Type B pancreatic cell (in vitro differentiated cells): ENCODE measurements at places on chromosomes 5 and 9. TPM values are rescaled to one million over a fixed set of nuclear protein-coding genes. Genes with fewer than 3 reads are reported as not detected.

GRCh38 chr5:161585798-161586197 lies 39.3 kb upstream of the GABRB2 start:
- H3K27ac ChIP-seq, result no peak overlapping the region
- no peaks in the 10 kb centered on the region for H3K36me3 ChIP-seq
- DNase-seq, result no peak
- H3K4me3 ChIP-seq, result no peak overlapping the region

DNA sequence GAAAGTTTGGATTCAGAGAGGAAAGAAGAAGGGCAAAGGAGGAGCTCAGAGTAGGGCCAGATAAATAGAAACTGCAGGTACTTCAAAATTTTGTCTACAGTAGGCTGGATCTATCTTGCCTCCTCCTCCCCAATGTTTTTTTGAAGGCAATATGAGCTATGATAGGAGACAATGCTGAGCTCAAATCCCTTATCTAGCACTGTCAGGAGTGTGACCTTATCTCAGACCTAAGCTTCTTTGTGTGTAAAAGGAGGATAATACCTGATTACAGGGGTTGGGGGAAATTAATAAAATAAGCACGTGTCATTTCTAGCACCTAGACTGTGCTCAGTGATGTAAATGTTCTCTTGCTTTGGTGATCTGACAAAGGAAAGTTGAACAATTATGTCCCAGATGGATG lies 137.8 kb upstream of the CD180 start:
- H3K36me3 ChIP-seq, result no peaks in the 10 kb centered on the region
- H3K27ac ChIP-seq, result no peak overlapping the region
- peaks cover 3% of the 10 kb centered on the region for H3K27me3 ChIP-seq
- no peak for DNase-seq

GRCh38 chr5:126720369-126720768 lies 56.6 kb upstream of the LMNB1 start:
- H3K27me3 ChIP-seq, result no peaks in the 10 kb centered on the region
- no peak for DNase-seq
- H3K4me3 ChIP-seq, result no peak overlapping the region

DNA sequence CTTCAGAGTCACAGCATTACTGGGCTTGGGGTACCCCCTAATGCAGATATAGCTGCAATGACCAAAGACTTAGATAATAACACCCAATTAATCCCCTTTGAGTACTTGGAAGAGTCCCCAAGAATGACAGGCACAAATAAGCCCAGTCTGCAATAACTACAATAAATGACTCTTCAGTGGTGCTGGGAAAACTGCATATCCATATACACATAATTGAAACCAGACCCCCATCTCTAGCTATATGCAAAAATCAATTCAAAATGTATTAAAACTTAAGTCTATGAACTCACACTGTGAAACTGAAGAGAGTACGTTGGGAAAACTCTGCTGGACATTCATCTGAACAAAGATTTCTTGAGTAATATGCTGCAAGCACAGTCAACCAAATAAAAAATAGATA lies 422.5 kb downstream of the CDH18 start:
- DNase-seq, result no peak
- no peak overlapping the region for H3K4me3 ChIP-seq
- H3K36me3 ChIP-seq, result no peaks in the 10 kb centered on the region
- H3K4me1 ChIP-seq, result no peaks in the 10 kb centered on the region
- no peaks in the 10 kb centered on the region for H3K27me3 ChIP-seq
- H3K27ac ChIP-seq, result no peak overlapping the region

DNA sequence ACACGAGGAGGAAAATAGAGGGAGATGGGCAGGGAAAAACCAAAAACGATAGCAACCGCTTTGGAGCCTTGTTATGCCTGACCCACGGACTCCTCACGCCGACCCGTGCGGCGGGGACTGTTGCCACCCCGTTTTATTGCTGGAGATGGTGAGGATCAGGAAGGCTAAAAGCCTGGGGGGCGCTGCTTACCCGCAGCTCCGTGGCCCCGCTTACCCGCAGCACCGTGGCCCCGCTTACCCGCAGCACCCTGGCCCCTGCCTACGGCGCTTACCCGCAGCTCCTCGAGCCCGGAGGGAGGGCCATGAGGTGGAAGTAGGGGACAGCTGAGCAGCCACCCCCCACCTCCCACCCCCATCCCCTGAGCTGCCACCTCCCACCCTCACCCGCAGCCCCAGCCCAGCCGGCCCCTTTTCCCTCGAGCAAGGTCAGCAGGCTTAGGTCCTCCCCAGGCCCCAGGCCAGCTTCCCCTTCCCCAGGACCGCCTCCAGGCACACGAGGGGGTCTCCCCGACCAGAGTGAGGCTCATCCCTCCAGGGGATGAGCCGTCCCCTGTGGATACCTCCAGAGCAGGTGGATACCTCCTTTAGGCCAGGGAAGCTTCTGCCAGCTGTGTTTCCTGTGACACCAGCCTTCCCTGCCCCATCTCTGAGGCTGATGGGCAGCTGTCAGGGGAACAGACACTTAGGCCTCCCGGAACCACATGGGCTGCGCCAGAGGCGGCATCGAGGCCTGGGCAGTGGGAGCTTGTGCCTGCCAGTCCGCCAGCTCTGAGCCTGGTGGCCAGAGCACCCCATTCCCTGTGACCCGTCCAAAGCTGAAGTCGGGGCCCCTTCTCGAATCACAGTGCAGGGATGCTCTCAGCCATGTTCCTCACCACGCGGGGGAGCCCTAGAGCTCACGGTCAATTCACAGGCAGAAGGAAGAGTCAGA lies 92.3 kb downstream of the LMX1B start:
- no peak for DNase-seq
- peaks cover 30% of the 10 kb centered on the region for H3K4me1 ChIP-seq
- no peaks in the 10 kb centered on the region for H3K36me3 ChIP-seq
- H3K27me3 ChIP-seq, result peaks cover 58% of the 10 kb centered on the region
- peak overlapping the region; percentile 89 for H3K27ac ChIP-seq
- no peak overlapping the region for H3K4me3 ChIP-seq

DNA sequence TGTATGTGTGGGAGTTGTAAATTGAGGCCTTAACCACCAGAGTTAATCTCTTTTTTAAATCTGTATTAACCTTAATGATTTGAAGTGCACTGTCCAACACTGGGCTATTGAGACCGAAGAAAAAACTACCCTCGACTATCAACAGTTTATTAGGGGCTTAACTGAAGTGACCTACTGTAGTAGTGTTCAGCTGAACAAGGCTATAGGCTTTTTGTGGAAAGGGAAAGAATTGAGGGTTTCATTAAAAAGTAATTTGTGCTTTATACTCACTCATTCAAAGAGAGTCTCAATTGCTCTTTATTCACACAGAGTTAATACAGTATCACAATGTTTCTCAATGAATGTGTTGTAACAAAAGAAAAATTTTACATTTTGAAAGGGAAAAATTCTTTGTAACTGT lies 267.5 kb downstream of the SLF1 start:
- H3K36me3 ChIP-seq, result no peaks in the 10 kb centered on the region
- H3K27me3 ChIP-seq, result no peaks in the 10 kb centered on the region
- no peak for DNase-seq
- H3K4me3 ChIP-seq, result no peak overlapping the region
- H3K4me1 ChIP-seq, result peaks cover 17% of the 10 kb centered on the region

- H3K36me3 ChIP-seq, result no peaks in the 10 kb centered on the region
- H3K4me1 ChIP-seq, result peaks cover 42% of the 10 kb centered on the region
- H3K4me3 ChIP-seq, result no peak overlapping the region
Measured at GRCh38 chr9:129182625-129183494, 4.8 kb upstream of the IER5L start.

- no peaks in the 10 kb centered on the region for H3K36me3 ChIP-seq
- DNase-seq, result no peak
- H3K27ac ChIP-seq, result no peak overlapping the region
- peaks cover 3% of the 10 kb centered on the region for H3K27me3 ChIP-seq
Measured at GRCh38 chr9:126309427-126310189, 17.0 kb upstream of the MVB12B start.

DNA sequence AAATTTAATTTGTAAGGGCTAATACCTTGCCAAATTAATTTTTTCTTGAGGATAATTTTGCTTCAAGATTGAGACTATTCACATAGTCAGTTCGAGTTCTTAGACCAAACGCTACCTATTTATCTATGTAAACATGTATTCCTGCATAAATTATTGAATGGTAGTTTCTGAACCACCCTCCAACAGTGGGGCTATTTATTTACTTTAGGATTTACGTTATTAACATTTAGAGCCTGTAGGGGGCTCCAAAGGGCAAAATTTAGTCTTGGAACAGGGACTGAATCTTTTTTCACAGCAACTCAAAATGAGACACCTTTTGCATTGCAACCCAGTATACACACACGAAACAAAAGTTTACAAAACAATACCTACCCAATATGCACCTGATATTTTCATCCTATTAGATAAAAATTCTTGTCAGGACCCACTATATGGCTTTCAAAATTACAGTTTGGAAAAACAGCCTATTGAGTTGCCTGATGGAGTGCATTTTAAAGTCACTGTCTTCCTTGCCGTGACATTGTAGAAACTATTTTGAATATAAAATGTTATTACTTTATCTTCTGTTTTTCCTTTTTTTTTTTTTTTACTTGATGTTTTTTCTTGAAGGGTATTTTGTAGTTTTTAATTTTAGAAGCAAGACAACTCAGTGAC lies 47.1 kb upstream of the POU4F3 start:
- H3K36me3 ChIP-seq, result no peaks in the 10 kb centered on the region
- no peaks in the 10 kb centered on the region for H3K4me1 ChIP-seq
- no peak overlapping the region for H3K4me3 ChIP-seq
- no peaks in the 10 kb centered on the region for H3K27me3 ChIP-seq
- no peak overlapping the region for H3K27ac ChIP-seq

- no peaks in the 10 kb centered on the region for H3K36me3 ChIP-seq
- DNase-seq, result no peak
- H3K4me3 ChIP-seq, result peak overlapping the region; percentile 20
Measured at GRCh38 chr5:149485655-149486615, 65.3 kb downstream of the CSNK1A1 start.

DNA sequence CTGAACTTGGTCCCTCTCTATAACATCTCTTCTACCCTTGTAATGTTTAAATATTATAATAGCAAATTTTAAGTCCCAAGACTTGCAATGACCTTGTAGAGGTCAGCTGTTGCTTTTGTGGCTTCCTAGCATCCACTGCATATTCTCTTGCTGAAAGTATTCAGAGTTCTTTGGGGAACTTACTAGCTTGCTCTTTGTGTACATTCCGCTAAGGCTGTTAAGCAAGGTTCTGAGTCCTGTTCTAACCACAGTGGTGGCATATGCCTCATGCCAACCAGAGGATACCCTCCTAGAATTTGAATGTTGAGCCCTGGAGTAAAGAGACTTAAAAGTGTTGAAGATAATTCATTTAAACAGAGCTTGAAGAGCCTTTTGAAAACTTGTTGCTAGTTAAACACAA lies 570.9 kb downstream of the TLE1 start:
- peaks cover 20% of the 10 kb centered on the region for H3K4me1 ChIP-seq
- no peak for DNase-seq
- H3K4me3 ChIP-seq, result no peak overlapping the region
- no peaks in the 10 kb centered on the region for H3K27me3 ChIP-seq
- H3K27ac ChIP-seq, result no peak overlapping the region

DNA sequence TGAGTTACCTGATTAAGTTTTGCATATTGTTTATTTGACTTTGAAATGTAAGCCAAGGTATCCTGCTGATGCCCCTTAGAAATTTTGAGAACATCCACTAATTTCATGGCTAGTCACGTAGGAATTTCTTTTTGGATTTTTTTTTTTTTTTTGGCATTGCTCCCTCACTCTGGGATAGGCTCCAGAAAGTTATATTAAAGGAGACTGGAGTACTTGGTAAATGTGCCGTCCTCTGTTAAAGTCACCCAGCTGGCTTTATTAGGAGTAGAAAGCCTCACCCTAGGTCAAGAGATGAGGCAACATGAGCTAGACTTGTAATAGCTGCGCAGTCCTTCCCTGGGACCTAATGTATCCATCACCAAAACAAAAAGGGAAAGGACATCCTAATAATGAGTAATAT lies 3.1 kb downstream of the KCTD16 start:
- no peak overlapping the region for H3K27ac ChIP-seq
- H3K36me3 ChIP-seq, result peaks cover under 1% of the 10 kb centered on the region
- H3K27me3 ChIP-seq, result peaks cover 7% of the 10 kb centered on the region
- no peak overlapping the region for H3K4me3 ChIP-seq
- no peak for DNase-seq
- H3K4me1 ChIP-seq, result peaks cover 17% of the 10 kb centered on the region

DNA sequence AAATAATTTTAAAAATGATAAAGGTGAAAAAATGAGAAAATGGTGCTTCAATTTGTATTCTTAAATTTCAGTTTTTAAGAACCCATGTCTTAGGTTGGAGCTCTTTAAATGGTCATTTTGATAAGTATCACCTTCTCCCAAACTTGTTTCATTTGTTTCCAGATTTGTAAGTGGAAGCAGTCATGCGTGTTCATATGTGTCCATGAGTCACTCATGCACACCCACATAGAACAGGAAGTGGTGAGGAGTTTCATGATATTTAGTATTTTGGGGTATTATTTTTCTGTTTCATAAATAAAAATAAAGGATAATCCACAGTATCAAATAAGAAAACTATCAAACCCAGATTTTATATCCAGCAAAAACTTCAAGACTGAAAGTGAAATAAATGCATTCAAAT lies 570.4 kb upstream of the ST8SIA4 start:
- H3K4me3 ChIP-seq, result no peak overlapping the region
- no peaks in the 10 kb centered on the region for H3K4me1 ChIP-seq
- H3K27me3 ChIP-seq, result no peaks in the 10 kb centered on the region
- DNase-seq, result no peak
- no peaks in the 10 kb centered on the region for H3K36me3 ChIP-seq

DNA sequence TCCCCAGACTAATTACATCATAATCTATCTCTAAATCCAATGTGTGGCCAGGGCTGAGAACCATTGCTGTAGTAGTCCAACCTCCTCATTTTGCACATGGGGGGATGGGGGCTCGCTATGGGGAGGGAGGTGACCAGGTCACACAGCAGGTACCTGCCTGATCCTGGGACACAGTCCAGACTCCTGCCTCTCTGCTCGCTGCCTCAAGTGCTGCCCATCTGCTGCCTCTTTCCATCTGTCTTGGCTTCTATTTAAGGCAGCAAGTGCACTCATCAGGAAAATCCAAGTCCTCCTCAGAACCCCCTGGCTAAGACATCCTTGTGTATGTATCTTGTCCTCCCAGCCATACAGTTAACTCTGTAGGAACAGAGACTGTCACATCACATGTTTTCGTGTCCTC lies 57.7 kb upstream of the FRRS1L start:
- no peak for DNase-seq
- H3K27ac ChIP-seq, result no peak overlapping the region
- no peak overlapping the region for H3K4me3 ChIP-seq
- no peaks in the 10 kb centered on the region for H3K4me1 ChIP-seq

GRCh38 chr9:14251154-14252071 lies 62.5 kb downstream of the NFIB start:
- peak overlapping the region; percentile 99 for H3K27ac ChIP-seq
- H3K36me3 ChIP-seq, result peaks cover 21% of the 10 kb centered on the region
- H3K4me1 ChIP-seq, result peaks cover 52% of the 10 kb centered on the region

The SMAD5 gene
- 69.1 and 80.0 TPM in 2 replicates for total RNA-seq

The GPR150 gene
- total RNA-seq, result not detected in 2 replicates

The PCDHA6 gene
- total RNA-seq, result 9.3 and 9.6 TPM in 2 replicates

The GRHPR gene
- 81.6 and 109 TPM in 2 replicates for total RNA-seq

The PRLR gene
- 6.7 and 10.0 TPM in 2 replicates for total RNA-seq
